ENCODE measurements at places on chromosomes 11 and 22.

- no peak for DNase-seq
Measured at GRCh38 chr22:25941365-25941960, 199.5 kb downstream of the MYO18B start.

DNA sequence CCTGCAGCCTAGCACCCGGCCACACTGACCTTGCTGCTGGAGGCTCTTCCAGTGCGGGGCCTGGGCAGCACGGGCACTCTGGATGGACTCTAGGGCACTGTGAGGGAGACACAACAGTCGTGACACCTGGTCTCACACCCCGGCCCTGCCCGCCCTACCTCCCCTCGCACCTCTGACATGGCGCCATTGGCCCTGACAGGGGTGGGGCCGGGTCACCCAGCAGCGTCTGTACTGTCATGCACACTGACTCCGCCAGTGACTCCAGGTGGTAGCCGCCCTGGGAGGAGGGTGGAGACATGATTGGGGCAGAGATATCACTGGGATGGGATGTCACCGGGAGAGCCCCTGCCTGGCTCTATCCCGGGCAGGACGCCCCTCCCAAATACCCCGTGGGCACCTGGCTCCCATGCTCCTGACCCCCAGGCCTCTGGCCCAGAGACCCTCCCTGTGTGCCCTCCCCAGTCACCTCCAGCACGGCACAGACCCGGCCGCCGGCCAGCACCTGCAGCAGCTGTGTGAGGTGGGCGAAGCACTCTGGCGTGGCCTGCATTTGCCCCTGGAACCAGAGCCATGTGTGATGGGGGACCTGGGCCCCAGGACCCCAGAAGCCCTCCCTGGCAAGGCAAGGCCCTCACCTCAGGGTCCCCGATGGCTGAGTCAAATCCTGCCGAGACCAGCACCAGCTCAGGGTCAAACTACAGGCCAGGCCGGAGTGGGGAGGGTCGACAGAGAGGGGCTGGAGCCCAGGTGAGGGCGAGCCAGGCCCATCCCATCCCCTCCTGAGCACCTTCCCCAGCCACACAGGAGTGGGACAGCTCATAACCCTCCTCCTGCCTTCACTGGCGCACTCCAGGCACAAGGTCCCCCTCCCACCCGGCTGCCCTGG lies 2.6 kb downstream of the HDAC10 start:
- DNase-seq: no peak

GRCh38 chr11:17272801-17273200 lies 3.7 kb upstream of the NUCB2 start:
- DNase-seq: no peak

GRCh38 chr11:78800756-78801155 lies 226.1 kb upstream of the NARS2 start:
- DNase-seq: no peak

DNA sequence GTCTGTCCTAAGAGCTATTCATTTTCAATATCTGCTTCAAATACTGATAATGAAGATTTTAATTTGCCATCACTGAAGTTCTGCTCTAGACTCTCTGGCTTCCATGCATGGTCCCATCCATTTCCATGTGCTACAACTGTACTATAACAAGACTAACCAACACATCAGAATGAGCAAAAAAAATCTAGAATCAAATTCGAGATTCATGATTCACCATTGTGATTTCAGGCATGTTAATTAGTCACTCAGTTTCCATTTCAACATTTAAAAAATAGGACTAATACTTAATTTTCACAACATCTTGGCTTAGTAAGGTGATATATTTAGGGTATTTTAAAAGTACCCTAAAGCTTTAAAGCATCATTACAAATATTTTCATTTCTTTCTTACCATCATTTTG lies 22.8 kb downstream of the PICALM start:
- DNase-seq: no peak

DNA sequence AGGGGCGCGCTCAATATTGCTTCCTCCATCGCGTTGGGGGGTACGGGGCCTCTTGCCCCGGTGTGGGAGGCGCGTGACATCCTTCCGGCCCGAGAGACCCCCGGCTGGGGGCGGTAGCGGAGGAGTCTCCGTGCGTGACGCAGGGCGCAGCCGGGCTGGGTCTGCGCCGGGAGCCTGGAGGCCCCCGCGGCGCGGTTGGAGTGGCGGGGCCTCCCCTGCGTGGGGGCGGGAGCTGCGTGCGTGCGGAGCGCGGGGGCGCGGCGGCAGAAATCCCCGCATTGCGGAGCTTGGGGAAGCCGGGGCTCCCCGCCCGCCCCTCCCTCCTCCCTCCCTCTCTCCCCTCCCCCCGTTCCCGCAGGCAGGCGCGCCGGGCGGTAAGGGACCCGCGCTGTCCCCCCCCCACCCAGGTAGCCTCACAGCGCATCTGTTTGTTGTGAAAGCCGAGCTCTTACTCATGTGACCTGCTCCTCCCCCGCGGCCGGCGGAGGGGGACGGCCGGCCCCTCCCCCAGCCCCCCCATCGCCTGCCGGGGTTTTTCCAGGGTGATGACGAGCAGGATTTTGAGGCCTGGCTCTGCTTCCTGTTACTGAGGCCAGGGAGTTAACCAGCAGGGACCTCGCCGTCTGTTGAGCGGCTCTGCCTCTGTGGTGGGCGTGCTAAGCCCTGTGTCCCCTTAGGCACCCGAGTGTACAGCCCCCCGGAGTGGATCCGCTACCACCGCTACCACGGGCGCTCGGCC lies 1.6 kb downstream of the PIM3 start:
- DNase-seq: no peak

DNA sequence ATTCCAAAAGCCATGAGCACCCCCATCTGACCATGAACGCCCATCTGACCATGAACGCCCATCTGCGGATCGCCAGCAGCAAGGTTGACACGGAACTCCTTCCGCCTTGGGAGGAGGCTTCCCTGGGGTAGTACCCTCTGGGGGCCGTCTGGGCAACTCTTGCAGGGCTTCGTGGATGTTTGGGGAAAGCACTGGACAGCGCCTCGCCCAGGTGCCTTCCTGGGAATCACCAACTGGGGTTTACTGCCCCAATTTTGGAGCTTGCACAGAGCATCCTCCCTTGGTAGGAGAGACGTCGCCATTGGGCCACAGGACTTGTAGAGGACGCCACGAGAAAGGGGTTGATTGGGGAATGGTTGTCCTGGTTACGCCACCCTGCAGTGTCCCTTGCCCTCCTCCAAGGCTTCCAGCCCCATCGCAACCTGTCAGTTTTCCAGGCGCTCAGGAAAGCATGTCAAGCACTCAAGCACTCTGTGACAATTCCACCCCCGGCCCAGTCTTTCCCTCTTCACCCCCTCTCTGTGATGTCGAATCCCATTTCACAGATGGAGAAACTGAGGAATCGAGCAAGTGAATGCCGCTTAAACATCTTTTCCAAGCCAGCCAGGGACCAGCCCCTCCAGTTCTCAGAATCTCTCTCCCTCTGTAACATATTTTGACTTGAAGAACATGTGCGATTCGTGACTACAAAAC lies 914 bp upstream of the PRDM11 start:
- no peak for DNase-seq

- no peak for DNase-seq
Measured at GRCh38 chr22:45207981-45208664, 32.6 kb downstream of the KIAA0930 start.

DNA sequence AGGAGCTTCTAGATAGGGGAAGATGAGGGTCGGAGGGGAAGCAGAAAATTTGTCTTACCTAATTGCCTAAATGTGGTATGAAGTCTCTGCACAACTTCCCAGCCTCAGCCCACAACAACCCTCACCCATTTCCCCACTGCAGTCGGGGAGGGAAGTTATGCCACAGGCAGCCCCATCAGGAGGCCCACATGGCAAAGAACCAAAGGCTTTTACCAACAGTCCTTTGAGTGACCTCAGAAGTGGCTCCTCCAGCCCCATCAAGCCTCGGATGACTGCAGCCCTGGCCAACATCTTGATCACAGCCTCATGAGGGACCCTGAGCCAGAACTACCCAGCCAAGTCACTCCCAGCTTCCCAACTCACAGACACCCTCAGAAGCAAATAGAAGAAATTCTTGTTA lies 54.8 kb downstream of the CHST1 start:
- no peak for DNase-seq

DNA sequence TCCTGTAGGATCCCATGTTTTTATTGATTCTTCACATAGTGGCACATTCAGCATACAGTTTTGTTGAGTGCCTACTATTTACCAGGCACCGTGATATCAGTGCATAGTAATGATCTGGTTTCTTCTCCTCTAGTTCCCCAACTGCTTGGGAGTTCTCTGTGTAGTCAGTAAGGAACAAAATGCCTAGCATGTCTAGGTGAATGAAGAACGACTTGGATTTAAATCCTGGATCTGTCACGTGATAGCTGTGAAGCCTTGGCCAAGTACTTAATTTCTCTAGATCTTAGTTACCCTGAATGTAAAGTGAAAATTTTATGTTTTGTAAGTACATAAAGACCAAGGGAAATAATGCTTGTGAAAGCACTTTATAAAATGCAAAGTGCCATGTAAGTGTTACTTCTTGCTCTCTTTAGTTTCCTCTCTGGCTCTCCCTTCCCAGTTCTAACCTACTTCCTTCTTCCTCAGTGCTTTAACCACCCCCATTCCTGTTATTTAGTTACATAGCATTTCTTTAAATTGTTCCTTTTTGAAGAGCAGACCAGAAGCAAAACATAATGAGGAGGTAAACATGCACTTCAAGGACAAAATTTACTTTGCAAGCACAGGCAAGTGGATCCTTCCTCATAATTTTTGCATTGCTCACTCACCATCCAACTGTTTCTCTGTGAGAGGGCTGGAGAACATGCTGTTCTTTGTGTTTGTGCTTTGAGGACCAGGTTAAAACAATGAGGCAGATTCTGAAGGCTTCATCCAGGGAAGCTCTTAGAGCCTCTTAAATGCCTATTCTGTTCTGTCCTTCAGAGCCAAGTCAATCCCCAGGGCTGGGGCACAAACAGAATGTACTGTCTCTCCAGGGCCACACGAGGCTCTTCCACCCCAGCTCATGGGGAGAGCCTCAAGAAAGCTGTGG lies 353.9 kb upstream of the TENM4 start:
- DNase-seq: no peak

- DNase-seq: no peak
Measured at GRCh38 chr22:24420977-24421343, 6.4 kb upstream of the ADORA2A start.

GRCh38 chr11:17605651-17606122 lies 58.6 kb downstream of the OTOG start:
- no peak for DNase-seq

DNA sequence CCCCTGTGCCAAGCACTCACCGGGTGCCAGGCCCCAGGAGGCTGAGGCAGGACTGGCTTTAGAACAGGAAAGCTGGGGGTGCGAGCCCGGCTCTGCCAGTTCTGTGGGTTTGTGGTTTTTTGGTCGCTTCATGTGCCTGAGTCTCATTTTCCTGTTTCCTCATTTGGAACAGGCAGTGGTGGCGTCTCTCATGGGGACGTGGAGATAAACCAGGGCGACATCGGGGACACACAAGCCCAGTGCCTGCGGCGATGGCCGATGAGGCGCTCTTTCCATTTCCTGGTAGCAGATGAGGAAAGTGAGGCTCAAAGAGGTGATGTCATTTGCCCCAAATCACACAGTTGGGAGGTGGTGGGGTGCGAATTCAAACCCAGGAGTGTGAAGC lies 20.8 kb upstream of the CHKA start:
- DNase-seq: no peak

GRCh38 chr22:34102633-34103032 lies 182.4 kb upstream of the LARGE1 start:
- DNase-seq: peak; percentile 23

DNA sequence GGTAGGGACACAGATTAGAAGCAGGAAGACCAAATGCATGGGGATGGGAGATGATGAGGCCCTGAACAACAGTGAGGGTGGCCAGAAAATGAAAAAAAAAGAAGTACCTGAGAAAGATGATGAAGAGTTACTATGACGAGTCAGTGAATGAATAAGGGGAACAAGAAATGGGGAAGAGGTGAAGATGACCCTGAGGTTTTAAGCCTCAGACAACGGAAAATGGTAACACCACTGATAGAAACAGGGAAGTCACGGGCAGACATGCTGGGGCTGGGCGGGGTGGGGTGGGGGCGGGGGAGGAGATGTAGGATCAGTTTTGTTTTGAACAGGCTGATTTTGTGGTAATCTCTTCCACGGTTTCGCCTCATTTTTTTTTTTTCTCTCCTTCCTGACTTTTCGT lies 205.1 kb upstream of the CADM1 start:
- DNase-seq: no peak

- DNase-seq: no peak
Measured at GRCh38 chr11:93403930-93404329, 73.4 kb downstream of the DEUP1 start.

GRCh38 chr22:27413702-27414101 lies 387.9 kb downstream of the MN1 start:
- DNase-seq: no peak

DNA sequence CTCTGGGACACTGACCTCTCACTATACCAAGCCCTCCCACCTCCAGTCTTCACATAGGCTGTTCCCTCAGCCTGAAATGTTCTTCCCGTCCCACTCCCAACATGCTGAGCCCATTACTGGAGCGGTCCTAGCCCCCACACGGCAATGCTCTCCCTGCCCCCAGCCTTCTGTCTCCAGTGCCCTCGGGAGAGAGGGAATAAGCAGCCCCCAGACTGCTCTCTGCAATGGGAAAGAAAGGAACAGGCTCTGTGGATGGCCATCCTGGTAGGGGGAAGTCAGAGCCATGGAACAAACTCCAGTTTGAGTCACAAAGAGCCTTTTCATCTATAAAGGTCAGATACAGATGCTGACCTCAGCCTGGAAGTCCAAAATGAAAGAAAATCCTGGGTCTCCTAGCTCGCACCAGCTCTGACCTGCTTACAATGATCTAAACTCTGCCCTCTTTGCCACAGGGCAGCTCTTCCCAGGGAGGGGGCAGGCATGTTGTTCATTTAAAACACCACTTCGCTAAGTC lies 62.6 kb downstream of the FLRT1 start:
- DNase-seq: no peak

DNA sequence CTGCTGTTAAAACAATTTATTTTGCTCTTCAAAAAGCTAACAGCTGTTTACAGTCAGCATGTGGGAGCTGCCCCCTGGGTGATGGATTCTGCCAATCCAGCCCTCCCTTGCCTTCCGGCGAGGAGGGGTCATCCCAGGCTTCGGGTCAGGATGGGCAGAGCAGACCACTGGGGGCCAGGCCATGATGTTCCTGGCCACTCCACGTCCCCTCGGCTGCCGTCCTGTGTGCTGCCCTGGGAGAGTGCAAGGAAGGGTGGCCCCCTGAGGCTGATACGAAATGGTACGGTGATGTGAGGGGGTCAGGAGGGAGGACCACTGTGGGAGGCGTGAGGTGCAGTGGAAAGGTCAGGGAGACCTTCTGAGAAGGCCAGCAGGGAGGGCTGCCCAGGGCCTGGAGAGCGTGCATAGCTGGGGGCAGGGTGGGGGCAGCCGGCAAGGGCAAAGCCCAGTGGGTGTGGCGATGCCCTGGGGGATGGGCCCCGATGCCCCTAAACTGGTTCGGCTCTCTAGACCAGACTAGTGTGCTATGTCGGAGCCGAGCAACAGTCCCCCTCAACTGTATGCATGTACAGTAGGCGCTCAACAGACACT lies 41.3 kb downstream of the RTN4R start:
- no peak for DNase-seq

GRCh38 chr22:17161991-17162390 lies 2.9 kb upstream of the HDHD5 start:
- DNase-seq: no peak

- DNase-seq: no peak
Measured at GRCh38 chr22:35991168-35991567, 37.5 kb downstream of the RBFOX2 start.

GRCh38 chr11:75516886-75517285 lies 8.9 kb downstream of the GDPD5 start:
- DNase-seq: no peak

GRCh38 chr11:114279792-114280546 lies 16.2 kb upstream of the NNMT start:
- no peak for DNase-seq
